ENCODE measurements at places on chromosomes 7 and 10.

DNA sequence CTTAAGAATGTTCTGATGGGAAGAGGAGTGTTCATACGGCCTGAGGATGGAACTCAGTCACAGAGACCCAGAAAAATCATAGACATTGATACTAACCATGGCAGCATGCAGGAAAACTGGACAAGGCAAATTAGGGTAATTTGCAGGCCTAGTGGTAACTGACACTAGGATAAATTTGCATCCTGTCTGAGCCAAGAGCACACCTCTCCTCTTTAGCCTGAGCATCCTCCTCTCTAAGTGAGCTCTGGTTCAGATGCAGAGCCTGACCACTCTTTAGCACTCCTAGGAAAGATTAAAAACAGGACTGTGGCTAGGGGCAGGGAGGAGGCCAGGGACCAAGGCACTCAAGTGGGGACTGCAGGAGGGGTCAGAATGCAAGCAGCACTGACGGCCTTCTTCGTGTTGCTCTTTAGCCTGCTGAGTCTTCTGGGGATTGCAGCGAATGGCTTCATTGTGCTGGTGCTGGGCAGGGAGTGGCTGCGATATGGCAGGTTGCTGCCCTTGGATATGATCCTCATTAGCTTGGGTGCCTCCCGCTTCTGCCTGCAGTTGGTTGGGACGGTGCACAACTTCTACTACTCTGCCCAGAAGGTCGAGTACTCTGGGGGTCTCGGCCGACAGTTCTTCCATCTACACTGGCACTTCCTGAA, at the start of gene TAS2R41:
TAS2R41 (plus strand) TSS at position 373 of the 650 bp plus-strand sequence; CDS start at position 373, 0 bp downstream.
- no peak for DNase-seq
- no peak within 1 kb of the TSS for H3K4me3 ChIP-seq
- H3K27me3 ChIP-seq = no peaks in the 10 kb centered on the region
- no peaks in the 10 kb centered on the region for H3K36me3 ChIP-seq
- peak within 1 kb of the TSS; percentile 20 for H3K27ac ChIP-seq
- H3K4me1 ChIP-seq = peaks cover 9% of the 10 kb centered on the region

DNA sequence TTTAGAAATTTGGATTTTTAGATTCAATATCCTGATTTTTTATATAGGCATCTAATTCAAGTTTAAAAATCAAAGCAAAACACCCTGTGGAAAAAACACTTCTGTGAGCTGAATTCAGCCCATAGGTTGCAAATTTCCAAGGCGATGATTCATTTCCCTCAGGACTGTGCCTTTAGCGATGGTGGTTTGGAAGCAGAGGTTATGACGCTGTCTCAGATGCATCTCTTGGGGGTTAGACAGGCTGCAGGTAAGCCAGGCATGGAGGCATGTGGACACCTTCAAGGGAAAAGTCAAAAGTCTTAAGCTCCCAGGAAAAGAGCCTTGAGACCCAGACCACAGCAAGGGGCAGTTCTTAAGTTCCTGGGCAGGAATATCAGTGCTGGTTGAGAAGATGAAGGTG, 9.5 kb upstream of the FRA10AC1 start:
- no peak overlapping the region for H3K27ac ChIP-seq
- DNase-seq = no peak

- H3K27ac ChIP-seq = no peak overlapping the region
- no peak overlapping the region for H3K4me3 ChIP-seq
- H3K27me3 ChIP-seq = no peaks in the 10 kb centered on the region
- H3K36me3 ChIP-seq = no peaks in the 10 kb centered on the region
- peaks cover 13% of the 10 kb centered on the region for H3K4me1 ChIP-seq
- DNase-seq = peak; percentile 71
Measured at GRCh38 chr10:71394926-71395562, 1.7 kb upstream of the CDH23 start.

- DNase-seq = no peak
- H3K27me3 ChIP-seq = no peaks in the 10 kb centered on the region
- H3K27ac ChIP-seq = no peak overlapping the region
- H3K4me3 ChIP-seq = no peak overlapping the region
- no peaks in the 10 kb centered on the region for H3K36me3 ChIP-seq
- H3K4me1 ChIP-seq = no peaks in the 10 kb centered on the region
Measured at GRCh38 chr7:35268953-35269352, 15.1 kb upstream of the TBX20 start.

- no peak overlapping the region for H3K4me3 ChIP-seq
- H3K36me3 ChIP-seq = no peaks in the 10 kb centered on the region
- H3K4me1 ChIP-seq = peaks cover 37% of the 10 kb centered on the region
- DNase-seq = no peak
- peak overlapping the region; percentile 79 for H3K27ac ChIP-seq
Measured at GRCh38 chr7:130356876-130357611, 12.4 kb downstream of the CPA5 start.

DNA sequence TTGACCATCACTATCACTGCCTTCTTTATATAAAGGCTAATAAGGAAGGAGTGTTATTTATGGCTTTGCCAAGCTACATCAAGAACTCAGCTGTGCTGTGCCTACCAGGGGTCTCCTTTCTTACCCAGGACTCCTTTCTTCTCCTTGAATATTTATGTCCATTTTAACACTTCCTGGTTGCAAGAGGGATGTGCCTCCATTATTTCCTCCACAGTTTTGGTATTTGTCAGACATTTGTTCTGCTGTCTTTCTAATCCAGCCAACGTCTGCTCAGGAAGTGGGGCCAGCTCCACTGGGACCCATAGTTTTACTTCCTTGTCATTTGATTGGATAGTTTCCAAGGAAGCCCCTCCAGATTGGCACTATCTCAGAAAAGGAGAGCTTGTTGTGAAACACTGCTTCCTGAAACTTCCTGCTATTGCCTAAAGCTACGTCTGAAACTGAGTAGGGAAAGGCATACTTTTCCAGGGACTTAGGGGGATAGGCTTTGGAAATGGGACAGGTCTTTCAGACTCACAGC, 6.6 kb upstream of the STRIP2 start:
- H3K4me3 ChIP-seq = no peak overlapping the region
- H3K27ac ChIP-seq = no peak overlapping the region
- no peaks in the 10 kb centered on the region for H3K27me3 ChIP-seq
- H3K4me1 ChIP-seq = no peaks in the 10 kb centered on the region

GRCh38 chr7:39587393-39587792, 21.2 kb downstream of the YAE1 start:
- H3K27me3 ChIP-seq = no peaks in the 10 kb centered on the region
- no peak overlapping the region for H3K4me3 ChIP-seq
- DNase-seq = no peak
- H3K27ac ChIP-seq = no peak overlapping the region
- H3K4me1 ChIP-seq = peaks cover 7% of the 10 kb centered on the region

DNA sequence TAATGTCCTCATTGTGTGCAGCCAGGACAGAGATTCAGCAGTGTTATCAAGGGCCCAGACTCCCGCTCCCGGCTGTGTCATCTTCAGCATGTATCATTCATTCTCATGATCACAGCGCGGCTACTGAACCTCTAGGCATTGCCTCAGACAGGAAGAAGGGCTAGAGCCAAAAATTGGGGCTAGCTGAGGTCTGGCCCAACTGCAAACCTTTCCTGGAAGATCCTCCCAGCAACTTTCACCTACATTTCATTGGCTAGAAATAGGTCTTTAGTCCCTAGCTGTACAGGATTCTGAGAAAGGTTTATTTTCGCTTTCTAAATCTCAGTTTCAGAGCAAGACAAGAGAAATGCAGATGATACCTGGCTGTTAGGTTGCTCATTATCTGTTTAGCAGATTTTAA, 81.9 kb downstream of the CREM start:
- no peaks in the 10 kb centered on the region for H3K36me3 ChIP-seq
- H3K4me1 ChIP-seq = no peaks in the 10 kb centered on the region
- H3K27ac ChIP-seq = no peak overlapping the region
- H3K27me3 ChIP-seq = no peaks in the 10 kb centered on the region
- no peak for DNase-seq

- peaks cover 15% of the 10 kb centered on the region for H3K4me1 ChIP-seq
- no peaks in the 10 kb centered on the region for H3K27me3 ChIP-seq
- no peak overlapping the region for H3K4me3 ChIP-seq
- H3K27ac ChIP-seq = no peak overlapping the region
- DNase-seq = no peak
Measured at GRCh38 chr10:34504534-34504933, 310.6 kb downstream of the PARD3 start.

- peak within 1 kb of the TSS; percentile 80 for H3K4me3 ChIP-seq
- peaks cover 26% of the 10 kb centered on the region for H3K4me1 ChIP-seq
- peak within 1 kb of the TSS; percentile 65 for H3K27ac ChIP-seq
- DNase-seq = no peak
- H3K27me3 ChIP-seq = no peaks in the 10 kb centered on the region
Measured at GRCh38 chr10:90871766-90872647, at the start of gene RPP30. RPP30 (plus strand) TSS chr10:90871974; CDS start chr10:90871987, 13 bp downstream.

- DNase-seq = no peak
- H3K4me3 ChIP-seq = no peak overlapping the region
- no peaks in the 10 kb centered on the region for H3K4me1 ChIP-seq
- H3K36me3 ChIP-seq = no peaks in the 10 kb centered on the region
- no peaks in the 10 kb centered on the region for H3K27me3 ChIP-seq
Measured at GRCh38 chr10:104706886-104707285, 65.8 kb downstream of the SORCS3 start.

DNA sequence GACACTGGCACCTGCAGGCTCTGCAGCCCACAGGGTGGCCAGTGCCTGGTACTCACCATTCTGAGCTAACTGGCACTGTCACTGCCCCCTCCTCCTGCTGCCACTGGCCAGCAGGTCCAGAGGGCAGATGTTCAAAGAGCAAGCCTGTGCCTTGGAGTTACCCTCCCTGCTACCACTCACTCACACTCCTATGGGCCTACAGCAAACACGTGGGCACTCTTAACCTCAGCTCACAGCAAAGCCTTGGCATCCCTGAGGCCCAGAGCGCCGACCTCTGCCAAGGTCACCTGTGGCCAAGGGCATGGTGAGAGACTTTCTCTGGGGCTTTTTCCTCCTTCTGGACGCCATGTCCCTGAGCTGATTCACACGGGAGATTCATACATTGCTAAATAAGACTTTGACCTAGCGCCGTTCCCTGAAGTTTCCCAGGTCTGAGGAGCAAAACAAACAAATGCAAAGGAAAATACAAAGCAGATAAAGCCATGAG, 270.0 kb upstream of the PPP2R2D start:
- H3K4me1 ChIP-seq = no peaks in the 10 kb centered on the region
- H3K4me3 ChIP-seq = no peak overlapping the region
- H3K36me3 ChIP-seq = no peaks in the 10 kb centered on the region
- no peak overlapping the region for H3K27ac ChIP-seq
- H3K27me3 ChIP-seq = no peaks in the 10 kb centered on the region
- no peak for DNase-seq

DNA sequence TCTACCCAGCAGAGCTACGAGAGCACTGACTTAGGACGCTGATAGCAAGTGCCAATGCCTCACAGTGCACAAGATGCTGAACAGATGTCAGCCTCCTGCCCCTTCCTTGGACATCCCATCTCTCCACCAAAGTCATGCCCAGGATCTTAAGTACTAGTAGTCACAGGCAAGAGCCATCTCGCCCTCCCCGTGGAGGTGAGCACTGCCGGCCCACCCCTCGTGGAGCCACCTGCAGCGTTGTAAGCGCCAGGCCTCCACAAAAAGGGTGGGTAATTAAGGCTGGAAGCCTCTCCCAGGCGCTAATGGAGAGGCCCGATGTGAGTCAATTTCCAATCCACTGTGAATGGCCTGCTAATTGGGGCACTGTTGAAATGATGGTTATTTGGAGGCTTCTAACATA, 156.2 kb downstream of the GRID1 start:
- no peak overlapping the region for H3K27ac ChIP-seq
- no peaks in the 10 kb centered on the region for H3K4me1 ChIP-seq
- H3K4me3 ChIP-seq = no peak overlapping the region
- no peaks in the 10 kb centered on the region for H3K36me3 ChIP-seq
- DNase-seq = no peak
- no peaks in the 10 kb centered on the region for H3K27me3 ChIP-seq

DNA sequence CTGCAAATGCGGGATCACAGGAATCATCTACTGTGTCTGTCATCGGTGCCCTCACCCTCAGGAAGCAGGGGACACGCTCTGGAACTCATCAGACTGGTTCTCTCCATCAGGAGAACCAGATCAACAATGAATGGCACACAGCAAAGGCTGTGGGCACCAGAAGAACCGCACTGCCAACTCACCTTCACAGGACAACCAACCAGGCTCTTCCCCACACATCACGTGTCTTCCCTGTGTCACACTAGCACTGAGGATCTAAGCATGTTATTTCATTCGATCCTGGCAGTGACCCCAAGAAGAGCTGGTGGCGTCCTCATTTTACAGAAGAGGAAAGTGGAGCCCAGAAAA, 106.1 kb downstream of the TNS3 start:
- DNase-seq = no peak
- no peak overlapping the region for H3K27ac ChIP-seq
- H3K36me3 ChIP-seq = no peaks in the 10 kb centered on the region
- H3K27me3 ChIP-seq = no peaks in the 10 kb centered on the region
- H3K4me3 ChIP-seq = no peak overlapping the region

GRCh38 chr10:122163174-122164022, 107.7 kb upstream of the BTBD16 start:
- peak overlapping the region; percentile 42 for H3K4me3 ChIP-seq
- peaks cover 20% of the 10 kb centered on the region for H3K4me1 ChIP-seq
- H3K27me3 ChIP-seq = no peaks in the 10 kb centered on the region
- no peak overlapping the region for H3K27ac ChIP-seq

GRCh38 chr10:120684226-120684625, 166.9 kb upstream of the WDR11 start:
- no peaks in the 10 kb centered on the region for H3K4me1 ChIP-seq
- no peaks in the 10 kb centered on the region for H3K27me3 ChIP-seq
- no peak overlapping the region for H3K27ac ChIP-seq
- H3K36me3 ChIP-seq = no peaks in the 10 kb centered on the region
- no peak overlapping the region for H3K4me3 ChIP-seq

- no peak for DNase-seq
- H3K27ac ChIP-seq = no peak overlapping the region
- H3K4me1 ChIP-seq = no peaks in the 10 kb centered on the region
- H3K4me3 ChIP-seq = no peak overlapping the region
- no peaks in the 10 kb centered on the region for H3K27me3 ChIP-seq
Measured at GRCh38 chr10:51905032-51905431, 205.6 kb upstream of the CSTF2T start.

- H3K27me3 ChIP-seq = no peaks in the 10 kb centered on the region
- peak; percentile 75 for DNase-seq
- H3K27ac ChIP-seq = peak overlapping the region; percentile 55
- peaks cover 81% of the 10 kb centered on the region for H3K4me1 ChIP-seq
- H3K36me3 ChIP-seq = no peaks in the 10 kb centered on the region
Measured at GRCh38 chr7:139737221-139738100, 40.3 kb downstream of the HIPK2 start.

DNA sequence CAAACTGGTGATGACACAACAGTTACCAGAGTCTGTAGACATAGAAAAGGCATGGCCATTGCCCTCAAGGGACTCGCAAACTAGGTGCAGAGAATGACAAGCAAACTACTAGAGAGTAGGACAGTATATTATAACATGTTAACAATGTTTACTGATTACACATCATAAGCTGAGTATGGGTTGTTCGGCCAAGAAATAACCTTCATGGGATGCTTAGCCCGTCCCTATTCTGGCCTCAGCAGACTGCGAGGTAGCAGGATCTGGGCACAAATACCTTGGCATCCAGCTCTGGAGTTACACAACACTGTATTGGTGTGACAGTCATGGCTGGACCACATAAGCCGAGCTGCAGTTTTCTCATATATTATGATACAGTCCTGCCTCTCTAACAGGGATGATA, 51.4 kb downstream of the ABCB4 start:
- H3K4me3 ChIP-seq = no peak overlapping the region
- DNase-seq = no peak
- H3K4me1 ChIP-seq = no peaks in the 10 kb centered on the region
- H3K27ac ChIP-seq = no peak overlapping the region
- H3K36me3 ChIP-seq = no peaks in the 10 kb centered on the region
